Smooth muscle cell of bladder (primary cell): ENCODE measurements at places on chromosomes 2 and 18. TPM values are rescaled to one million over a fixed set of nuclear protein-coding genes. Genes with fewer than 3 reads are reported as not detected.

Gene PAX8
- 0.14 and 0.37 TPM in 2 replicates for total RNA-seq

Gene TRIM43
- not detected in 2 replicates for total RNA-seq

Gene IL36A
- not detected in 2 replicates for total RNA-seq

Gene SKOR2
- total RNA-seq = not detected in 2 replicates

Gene MPV17
- 59.4 and 68.0 TPM in 2 replicates for total RNA-seq

Gene UGT1A4
- total RNA-seq = not detected in 2 replicates
